Astrocyte of the spinal cord (primary cell): ENCODE measurements at places on chromosomes 3 and 15.

GRCh38 chr3:142934128-142934886 is 29.2 kb downstream of the PAQR9 start:
- DNase-seq = no peak

GRCh38 chr3:46455231-46456115 is 9.2 kb downstream of the LTF start:
- no peak for DNase-seq

DNA sequence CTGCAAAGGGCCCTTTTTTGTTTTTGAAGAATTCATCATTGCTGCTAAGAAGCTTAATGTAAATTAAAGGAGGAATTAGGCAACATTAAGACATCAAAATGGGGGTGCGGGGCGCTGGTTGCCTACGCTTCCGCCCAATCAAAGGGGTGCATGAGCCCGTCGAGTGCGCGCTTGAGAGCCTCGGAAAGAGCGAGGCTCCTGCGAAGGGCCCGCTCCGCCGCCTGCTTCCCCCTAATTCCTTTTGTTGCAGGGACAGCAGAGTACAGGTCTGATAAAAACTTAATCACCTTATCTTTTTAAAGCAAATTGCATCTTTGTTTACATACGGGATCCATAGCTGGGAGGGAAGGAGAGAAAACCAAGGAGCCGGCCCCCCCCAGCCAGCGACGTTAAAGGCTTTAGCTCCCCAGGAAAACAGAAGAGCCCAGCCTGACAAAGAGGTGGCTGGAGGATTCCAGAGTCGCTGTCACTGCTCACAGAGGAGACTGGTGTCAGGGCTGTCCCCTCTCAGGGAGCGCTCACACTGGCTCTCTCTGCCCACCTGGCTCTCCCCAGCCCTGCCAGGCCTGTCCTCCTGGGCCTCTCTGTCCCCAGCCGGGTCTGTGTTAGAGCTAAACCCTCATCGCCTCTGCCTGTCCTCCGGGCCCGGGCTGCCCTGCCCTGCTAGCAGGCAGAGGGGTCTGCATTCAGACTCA is 67.3 kb downstream of the DNAJB8 start:
- no peak for DNase-seq

- DNase-seq = no peak
These were observed 28.2 kb upstream of the LIPC start for GRCh38 chr15:58403581-58403980.

DNA sequence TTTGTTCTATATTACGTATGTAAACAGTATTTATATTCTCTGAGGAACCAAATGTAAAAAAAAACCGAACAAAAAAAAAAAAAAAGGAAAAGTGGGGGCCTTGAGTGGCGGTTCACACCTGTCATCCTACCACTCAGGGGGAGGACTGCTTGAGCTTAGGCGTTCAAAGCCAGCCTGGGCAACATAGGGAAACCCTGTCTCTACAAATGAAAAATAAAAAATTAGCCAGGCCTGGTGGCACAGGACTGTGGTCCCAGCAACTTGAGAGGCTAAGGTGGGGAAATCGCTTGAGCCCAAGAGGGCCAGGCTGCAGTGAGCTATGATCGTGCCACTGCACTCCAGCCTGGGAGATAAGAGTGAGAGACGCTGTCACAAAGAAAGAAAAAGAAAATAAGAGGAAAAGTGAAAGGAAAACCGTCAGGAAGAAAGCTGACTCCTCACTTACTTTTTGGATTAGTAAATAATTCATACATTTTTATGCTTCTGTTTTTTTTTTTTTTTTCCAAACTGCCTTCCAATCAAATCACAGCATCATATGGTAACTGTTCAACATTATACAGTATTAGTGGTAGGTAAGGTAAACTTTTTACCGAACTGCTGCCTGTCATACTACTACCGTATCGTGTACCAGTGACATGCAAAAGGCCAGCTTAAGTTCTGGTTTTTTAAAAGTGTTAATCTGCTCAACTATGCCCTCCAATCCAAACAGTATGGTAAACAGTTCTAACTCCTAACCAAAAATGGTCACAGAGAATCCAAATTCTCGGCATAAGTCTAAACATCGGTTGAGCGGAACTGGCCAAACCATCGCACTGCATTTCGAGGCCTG is 1.2 kb downstream of the PHC3 start:
- peak; percentile 43 for DNase-seq

DNA sequence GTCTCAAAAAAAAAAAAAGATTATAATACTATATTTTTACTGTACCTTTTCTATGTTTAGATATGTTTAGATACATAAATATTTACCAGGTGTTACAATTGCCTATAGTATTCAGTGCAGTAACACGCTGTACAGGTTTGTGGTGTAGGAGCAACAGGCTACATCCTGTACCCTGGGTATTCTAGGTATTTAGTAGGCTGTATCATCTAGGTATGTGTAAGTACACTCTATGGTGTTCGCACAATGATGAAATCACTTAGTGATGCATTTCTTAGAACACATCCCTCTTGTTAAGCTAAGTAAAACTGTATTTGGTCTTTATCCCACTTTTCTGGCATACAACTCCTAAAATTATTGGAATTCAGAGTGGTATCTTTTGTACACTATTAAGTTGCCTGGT is 77.8 kb downstream of the CDC25A start:
- no peak for DNase-seq

- DNase-seq = peak; percentile 51
These were observed 27.1 kb upstream of the MAP3K13 start for GRCh38 chr3:185335799-185336198.

- DNase-seq = no peak
These were observed 219.8 kb downstream of the FMN1 start for GRCh38 chr15:32974691-32975090.

DNA sequence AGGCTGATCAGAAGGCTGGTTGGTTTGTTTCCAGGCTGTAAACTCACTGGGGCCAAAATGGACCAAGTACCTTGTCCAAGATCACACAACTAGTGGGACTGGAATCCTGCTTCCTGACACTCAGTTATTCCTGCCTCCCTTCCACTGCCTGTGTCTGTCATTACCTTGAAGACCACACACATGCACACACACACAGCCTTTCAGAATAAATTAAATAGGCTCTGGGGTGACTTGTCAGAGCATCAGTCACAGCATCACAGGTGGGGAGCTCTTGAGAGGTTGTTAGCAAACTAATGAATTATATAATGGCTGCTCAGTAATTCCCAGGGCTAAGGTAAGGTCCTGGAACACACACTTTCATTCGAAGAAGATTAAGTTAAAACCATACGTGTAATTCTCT is 231.8 kb downstream of the UACA start:
- no peak for DNase-seq

GRCh38 chr15:69896606-69897005 is 201.1 kb downstream of the TLE3 start:
- DNase-seq = no peak

- DNase-seq = peak; percentile 98
These were observed 536.9 kb downstream of the ZIC1 start for GRCh38 chr3:147945968-147946519.

- DNase-seq = no peak
These were observed 91.1 kb downstream of the MINAR1 start for GRCh38 chr15:79523266-79523665.

- DNase-seq = no peak
These were observed 355.1 kb upstream of the STAC start for GRCh38 chr3:36025232-36025631.

DNA sequence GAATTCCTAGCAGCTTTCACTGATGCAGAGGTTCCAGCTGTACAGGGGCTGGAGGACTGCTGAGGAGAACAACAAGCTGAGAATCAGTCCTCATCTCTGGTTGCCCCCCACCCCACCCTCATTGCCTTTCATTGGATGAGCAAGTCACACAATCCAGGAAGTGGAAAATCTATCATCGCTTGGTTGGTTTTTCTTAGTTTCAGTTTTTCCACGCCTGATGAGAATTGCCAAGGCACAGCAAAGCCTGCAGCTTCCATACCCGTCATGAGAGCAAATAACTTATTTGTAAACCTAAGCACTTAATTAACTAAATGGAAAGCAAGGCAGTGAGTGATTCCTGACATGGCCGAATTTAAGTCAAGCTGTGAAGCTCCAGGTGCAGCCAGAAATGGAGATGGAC is 21.4 kb upstream of the LIPC start:
- DNase-seq = no peak

- no peak for DNase-seq
These were observed 17.5 kb downstream of the TGM5 start for GRCh38 chr15:43249236-43249635.

GRCh38 chr3:107468782-107469181 is 54.0 kb upstream of the BBX start:
- DNase-seq = no peak

GRCh38 chr3:193605876-193606275 is 12.9 kb downstream of the OPA1 start:
- peak; percentile 56 for DNase-seq

DNA sequence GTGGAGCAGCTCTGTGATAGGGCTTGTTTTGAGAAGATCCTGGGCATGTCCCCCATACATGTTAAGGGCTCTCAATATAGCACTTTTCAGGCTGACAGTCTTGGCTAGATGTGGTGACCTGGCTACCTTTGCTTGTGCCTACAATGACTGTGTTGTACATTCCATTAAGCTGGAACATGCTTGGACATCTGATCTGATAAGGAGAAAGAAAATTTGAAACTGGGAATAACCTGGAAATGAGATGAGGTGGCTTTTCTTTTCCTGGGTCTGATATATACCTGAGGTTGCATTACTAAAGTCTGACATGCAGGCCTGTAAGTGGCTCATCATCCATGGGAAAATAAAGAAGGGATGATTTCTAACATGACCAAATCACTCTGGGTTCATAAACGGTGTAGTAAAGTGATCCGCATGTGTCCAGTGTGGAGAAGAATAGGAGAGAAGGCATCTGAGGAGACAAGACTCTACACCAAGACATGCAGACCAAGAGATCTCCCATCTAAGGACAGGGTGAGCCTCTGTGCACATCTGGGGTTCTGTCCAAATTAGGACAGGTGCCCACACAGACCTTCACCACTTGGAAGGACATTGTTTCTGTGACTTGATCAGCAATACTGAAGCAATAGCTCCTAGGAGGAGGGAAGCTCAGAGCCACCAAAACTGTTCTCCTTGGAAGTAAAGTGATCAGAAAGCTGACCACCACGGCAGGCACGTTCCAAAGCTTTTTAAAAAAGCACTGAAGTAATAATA is 62.0 kb downstream of the KLHL6 start:
- no peak for DNase-seq

DNA sequence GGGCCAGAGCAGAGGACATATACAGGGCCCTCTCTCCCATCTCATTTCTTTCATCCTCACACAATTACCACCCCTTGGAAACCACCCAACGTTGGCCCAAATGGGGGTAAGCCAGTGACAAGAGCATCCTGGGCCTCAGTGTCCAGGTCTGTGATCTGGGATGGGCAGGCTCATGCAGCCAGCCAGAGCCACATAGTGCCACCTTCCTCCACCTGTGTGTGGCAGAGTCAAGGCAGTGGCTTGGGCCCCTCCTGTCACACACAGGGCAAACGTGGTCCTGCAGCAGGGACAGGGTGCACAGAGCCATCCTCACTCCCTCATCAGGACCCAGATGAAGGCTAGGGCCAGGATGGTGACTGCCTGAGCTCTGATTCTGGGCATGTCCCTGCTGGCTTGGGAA is 2.3 kb upstream of the MYL3 start:
- no peak for DNase-seq

- no peak for DNase-seq
These were observed 297.2 kb upstream of the CTDSPL start for GRCh38 chr3:37564518-37564917.

DNA sequence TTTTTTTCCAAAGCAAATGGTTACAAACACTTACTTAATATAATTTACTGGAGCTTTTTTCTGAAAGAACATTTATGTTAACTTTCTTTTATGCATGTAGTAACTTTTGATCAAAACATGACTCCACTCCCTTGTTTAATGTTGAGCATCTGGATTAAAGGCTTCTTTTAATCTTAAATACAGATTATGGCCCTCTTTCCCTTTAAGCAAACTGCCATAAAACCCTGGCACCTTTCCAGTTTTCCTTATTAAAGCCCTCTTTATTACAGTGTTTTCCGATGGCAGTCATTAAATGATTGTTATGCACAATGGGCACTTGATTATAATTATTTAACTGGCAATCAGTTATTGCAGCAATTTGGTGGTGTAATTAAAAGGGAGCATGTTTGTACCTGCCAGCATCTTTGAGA is 167.0 kb downstream of the VGLL4 start:
- DNase-seq = no peak

DNA sequence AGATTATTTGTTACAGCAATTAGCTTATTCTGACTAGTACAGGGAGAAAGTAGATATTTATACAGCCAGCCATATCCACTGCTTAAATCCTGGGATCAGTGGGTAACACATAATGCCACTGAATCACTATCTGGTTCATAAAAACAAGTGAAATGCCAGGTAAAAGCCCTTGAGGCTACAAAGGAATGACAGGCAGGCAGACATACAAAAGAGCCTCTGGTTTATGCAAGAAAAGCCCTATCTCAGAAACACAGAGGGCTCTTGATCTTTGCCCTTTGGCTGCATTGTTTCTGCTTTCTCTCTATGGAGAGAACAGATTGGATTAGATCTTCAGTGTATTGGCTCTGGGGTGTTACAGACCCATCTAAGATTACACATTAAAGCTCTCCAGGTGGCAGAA is 115.4 kb upstream of the GADL1 start:
- DNase-seq = peak; percentile 27

DNA sequence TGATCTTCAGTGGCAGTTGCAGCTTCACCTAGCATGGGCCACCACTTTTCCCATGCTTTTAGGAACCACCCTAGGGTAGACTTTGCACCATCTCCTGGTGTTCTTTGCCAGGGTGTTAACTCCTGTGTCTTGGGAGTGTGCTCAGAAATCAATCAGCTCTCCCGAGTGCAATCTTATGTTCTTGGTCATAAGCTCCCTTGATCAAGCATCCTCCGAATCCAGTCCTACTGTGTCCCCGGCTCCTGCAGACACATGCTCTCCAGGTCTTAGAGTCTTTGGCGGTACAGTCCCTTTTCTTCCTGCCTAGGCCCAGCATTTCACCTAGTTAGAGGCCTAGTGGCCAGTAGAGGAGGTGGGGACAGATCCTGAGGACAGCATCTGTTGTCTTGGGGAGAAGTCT is 74.7 kb upstream of the SYN2 start:
- DNase-seq = no peak

GRCh38 chr3:98556164-98557130 is 24.7 kb downstream of the GPR15 start:
- no peak for DNase-seq

GRCh38 chr3:51686512-51687215 is 15.6 kb downstream of the TEX264 start:
- no peak for DNase-seq

DNA sequence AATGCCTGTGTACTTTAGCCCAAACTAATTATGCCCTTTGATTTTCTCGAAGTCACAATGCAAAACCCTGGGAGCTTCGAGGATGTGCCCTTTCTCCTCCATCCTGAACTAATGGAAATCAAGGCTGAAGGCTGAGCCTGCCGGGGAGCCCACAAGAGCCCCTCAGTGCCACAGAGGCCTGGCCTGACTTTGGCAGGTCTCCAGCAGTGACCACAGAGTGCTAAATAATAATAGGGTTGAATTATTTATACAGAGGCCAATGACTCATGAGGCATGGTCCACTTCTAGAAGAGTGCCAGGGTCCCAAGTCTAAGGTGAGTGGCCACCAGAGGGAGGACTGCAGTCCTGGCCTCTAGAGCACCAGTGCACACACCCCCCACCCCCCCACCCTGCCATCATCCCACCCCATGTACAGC is 19.1 kb upstream of the GLCE start:
- DNase-seq = no peak

GRCh38 chr3:103825586-103825985 is 1390.8 kb downstream of the ZPLD1 start:
- DNase-seq = no peak
